Fibroblast of lung (primary cell): ENCODE measurements at places on chromosomes 11 and 22.

DNA sequence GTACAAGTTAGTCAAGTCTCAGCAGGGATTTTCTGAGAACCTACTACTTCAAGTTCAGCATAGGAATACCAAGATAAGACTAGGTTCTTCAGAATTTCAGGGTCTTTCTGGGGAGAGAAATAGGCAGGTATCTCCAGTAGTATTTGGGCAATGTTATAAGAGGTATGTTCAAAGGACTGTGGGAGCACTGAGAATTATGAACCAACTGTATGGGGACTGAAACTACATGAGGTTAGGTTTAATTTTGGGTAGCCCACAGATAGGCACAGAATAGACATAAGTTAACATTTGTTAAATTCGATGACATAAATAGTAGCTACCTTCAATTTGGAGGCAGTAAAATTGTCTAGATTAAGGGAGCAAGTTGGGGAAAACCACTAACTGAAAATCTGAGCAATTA, 9.2 kb upstream of the GAB2 start:
- DNase-seq: no peak

- no peak for DNase-seq
Measured at GRCh38 chr11:35822815-35823495, 120.9 kb upstream of the LDLRAD3 start.

DNA sequence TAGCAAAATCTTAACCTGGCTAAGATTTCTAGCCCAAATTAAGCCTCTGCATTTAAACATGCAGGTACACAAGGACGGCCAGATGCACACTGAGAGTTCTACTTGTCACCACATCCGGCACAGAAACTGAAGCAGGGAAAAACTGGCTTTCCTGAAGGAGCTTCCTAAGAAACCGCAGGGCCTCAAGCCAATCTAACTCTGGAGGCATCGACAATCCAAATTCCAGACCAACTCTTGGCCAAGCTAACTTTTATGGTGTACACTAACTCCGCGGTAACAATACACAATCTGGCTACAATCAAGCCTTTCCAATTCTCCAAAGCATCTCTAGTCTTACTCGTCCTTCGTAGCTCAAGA, 1.2 kb downstream of the MSANTD2 start:
- peak; percentile 83 for DNase-seq

DNA sequence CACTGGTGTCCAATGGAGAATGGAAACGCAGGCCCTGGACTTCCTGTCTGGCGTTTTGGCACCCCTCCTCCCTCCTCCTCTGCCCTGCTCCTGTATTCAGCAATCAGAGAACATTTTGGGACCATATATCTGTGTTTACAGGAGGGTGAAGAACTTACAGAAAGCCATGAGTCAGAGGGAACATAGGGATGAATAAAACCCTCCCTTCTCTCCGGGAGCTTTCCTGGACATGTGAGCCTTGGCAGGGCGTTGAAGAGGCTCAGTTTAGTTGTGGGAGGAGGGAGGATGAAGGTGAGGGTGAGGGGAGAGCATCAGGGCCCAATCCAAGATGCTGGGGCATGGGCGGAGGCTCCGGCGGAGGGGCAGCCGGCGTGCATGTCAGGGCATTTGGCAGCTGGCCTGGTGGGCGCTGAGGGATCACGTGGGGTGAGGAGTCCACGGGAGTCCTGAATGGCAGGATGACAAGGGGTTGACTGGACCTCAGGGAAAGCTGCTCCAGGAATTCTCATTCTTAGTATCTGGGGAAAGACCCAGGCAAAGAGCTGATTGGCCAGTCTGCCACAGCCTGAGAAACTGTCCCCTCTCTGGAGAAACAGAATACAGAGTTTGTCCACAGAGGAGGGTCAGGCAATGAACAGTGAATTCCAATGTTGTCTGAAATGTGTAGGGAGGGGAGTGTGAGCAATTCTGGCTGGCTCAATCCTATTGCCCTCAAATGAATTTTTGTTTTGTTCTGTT, 28.9 kb downstream of the MICAL2 start:
- peak; percentile 96 for DNase-seq

DNA sequence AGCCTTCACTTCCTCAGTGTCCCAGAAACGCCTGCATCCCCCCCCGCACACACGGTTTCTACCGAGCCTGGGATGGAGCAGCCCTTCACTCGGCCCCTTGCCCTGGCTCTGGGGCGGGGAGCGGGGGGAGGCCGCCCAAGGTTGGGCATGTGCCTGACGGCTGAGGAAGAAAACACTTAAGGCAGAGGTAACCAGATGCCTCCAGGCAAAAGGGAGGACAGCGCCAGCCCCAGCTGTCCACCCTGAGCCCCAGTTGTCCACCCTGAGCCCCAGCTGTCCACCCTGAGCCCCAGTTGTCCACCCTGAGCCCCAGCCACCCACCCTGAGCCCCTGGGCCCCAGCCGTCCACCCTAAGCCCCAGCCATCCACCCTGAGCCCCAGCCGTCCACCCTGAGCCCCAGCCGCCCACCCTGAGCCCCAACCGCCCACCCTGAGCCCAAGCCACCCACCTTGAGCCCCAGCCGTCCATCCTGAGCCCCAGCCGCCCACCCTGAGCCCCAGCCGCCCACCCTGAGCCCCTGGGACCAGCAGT, 3.8 kb upstream of the TTLL8 start:
- DNase-seq: no peak
